Activated T-helper 1 cell treated with anti-CD3 and anti-CD28 coated beads, Interleukin-12 subunit alpha, Interleukin-12 subunit beta, Interleukin-2, Interleukin-4 antibody, amounts not matched to agents 30 ng/mL and 10 ng/mL and 1 ng/mL, durations not matched to agents 14 hours and 24 hours and 36 hours (primary cell): ENCODE measurements at places on chromosomes 1 and 21.

GRCh38 chr1:43786960-43787359 is 79.6 kb downstream of the ST3GAL3 start:
- peaks cover 3% of the 10 kb centered on the region for H3K36me3 ChIP-seq
- peaks cover 8% of the 10 kb centered on the region for H3K4me1 ChIP-seq
- H3K27ac ChIP-seq, result no peak overlapping the region
- no peak for DNase-seq
- H3K27me3 ChIP-seq, result no peaks in the 10 kb centered on the region
- no peak overlapping the region for H3K4me3 ChIP-seq

- peaks cover 2% of the 10 kb centered on the region for H3K36me3 ChIP-seq
- H3K4me1 ChIP-seq, result peaks cover 33% of the 10 kb centered on the region
- H3K27ac ChIP-seq, result peak overlapping the region; percentile 35
- peaks cover 4% of the 10 kb centered on the region for H3K27me3 ChIP-seq
- no peak overlapping the region for H3K4me3 ChIP-seq
Measured at GRCh38 chr1:207414606-207415108, 39.5 kb upstream of the CR2 start.

- H3K36me3 ChIP-seq, result peaks cover 8% of the 10 kb centered on the region
- DNase-seq, result no peak
- H3K4me1 ChIP-seq, result no peaks in the 10 kb centered on the region
- no peak overlapping the region for H3K4me3 ChIP-seq
Measured at GRCh38 chr21:46215436-46216131, 13.0 kb downstream of the LSS start.

- H3K36me3 ChIP-seq, result peaks cover 21% of the 10 kb centered on the region
- H3K4me3 ChIP-seq, result peak within 1 kb of the TSS; percentile 94
- no peaks in the 10 kb centered on the region for H3K27me3 ChIP-seq
- peaks cover 62% of the 10 kb centered on the region for H3K4me1 ChIP-seq
Measured at GRCh38 chr1:40691538-40692428, at the start of gene NFYC. Gene NFYC (plus strand): TSS chr1:40691704. CDS start chr1:40738844, 47,140 bp downstream.

DNA sequence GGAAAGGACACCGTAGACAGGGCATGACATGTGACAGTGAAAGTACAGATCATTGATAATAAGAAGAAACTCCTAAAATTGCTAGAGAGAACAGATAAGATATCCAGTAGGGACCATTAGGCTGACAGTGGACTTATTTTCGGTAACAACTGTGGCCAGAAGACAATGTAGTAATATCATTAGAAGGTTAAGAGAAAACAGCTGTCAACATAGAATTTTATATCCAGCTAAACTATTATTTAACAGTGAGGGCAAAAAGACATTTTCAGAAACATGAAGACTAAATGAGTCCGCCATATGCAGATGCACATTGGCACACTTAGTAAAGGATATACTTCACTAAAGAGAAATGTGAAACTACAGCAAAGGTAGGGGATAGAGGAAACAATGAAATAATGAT is 95.4 kb upstream of the GUCA2B start:
- H3K27me3 ChIP-seq, result peaks cover 14% of the 10 kb centered on the region
- no peak overlapping the region for H3K4me3 ChIP-seq
- H3K4me1 ChIP-seq, result no peaks in the 10 kb centered on the region
- no peak for DNase-seq
- H3K36me3 ChIP-seq, result no peaks in the 10 kb centered on the region

- H3K36me3 ChIP-seq, result no peaks in the 10 kb centered on the region
- no peak for DNase-seq
Measured at GRCh38 chr1:208437401-208437800, 193.2 kb upstream of the PLXNA2 start.

GRCh38 chr1:225883616-225884265 is 1.6 kb upstream of the TMEM63A start:
- DNase-seq, result no peak
- H3K27me3 ChIP-seq, result peaks cover 20% of the 10 kb centered on the region
- H3K27ac ChIP-seq, result peak overlapping the region; percentile 58
- H3K4me1 ChIP-seq, result peaks cover 36% of the 10 kb centered on the region
- peaks cover 2% of the 10 kb centered on the region for H3K36me3 ChIP-seq
